Fibroblast of skin of left biceps (primary cell): ENCODE measurements at places on chromosomes 5 and 9.

DNA sequence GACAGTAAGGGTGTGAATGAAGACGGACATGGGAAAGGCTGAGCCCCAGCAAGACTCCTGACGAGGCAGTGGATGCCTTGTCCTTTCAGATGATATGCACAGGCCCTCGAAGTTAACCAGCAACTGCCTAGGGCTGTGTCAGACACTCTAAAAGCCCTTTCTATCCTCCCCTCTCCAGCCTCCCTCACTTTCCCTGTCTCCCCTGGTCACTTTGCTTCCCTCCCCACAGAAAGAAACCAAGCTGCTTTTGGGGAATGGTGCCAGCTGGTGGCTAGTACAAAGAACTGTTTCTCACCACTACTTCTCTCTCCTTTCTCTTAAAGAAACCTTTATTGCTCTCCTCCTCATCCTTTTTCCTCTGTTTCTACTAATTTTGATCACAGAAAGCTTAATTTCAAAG lies 21.4 kb downstream of the LHFPL2 start:
- no peak for DNase-seq

- no peak for DNase-seq
Measured at GRCh38 chr9:78958892-78959291, 612.9 kb upstream of the TLE4 start.

DNA sequence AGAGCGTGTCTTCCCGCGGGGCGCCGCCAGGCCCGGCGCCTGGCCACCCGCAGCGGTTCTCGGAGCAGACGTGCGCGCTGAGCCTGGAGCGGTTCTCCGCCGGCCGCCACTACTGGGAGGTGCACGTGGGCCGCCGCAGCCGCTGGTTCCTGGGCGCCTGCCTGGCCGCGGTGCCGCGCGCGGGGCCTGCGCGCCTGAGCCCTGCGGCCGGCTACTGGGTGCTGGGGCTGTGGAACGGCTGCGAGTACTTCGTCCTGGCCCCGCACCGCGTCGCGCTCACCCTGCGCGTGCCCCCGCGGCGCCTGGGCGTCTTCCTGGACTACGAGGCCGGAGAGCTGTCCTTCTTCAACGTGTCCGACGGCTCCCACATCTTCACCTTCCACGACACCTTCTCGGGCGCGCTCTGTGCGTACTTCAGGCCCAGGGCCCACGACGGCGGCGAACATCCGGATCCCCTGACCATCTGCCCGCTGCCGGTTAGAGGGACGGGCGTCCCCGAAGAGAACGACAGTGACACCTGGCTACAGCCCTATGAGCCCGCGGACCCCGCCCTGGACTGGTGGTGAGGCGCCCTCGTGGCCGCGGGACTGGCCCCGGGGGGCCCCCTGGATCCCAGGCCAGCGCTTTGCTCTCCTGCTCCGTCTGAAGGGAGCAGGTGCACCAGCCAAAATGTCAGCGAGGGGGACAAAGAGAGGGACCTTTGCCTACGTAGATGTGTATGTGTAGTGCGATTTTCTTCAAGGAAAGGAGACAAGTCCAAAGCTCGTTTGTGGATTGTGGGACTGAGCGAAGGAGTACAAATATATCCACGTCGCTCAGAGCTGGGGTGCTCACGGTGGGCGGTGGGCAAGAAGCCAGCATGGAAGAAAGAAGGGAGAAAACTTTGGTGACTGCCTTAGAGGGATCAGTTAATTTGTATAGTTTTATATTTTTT lies 19.5 kb downstream of the BTNL9 start:
- no peak for DNase-seq

- DNase-seq, result no peak
Measured at GRCh38 chr9:123299558-123300126, 31.3 kb upstream of the STRBP start.

- DNase-seq, result no peak
Measured at GRCh38 chr9:119334745-119335144, 34.5 kb downstream of the BRINP1 start.
